Activated T-helper 1 cell treated with anti-CD3 and anti-CD28 coated beads, Interleukin-2, amount 50 U/mL, for 16 hours (primary cell): ENCODE measurements at places on chromosomes 16 and 17.

GRCh38 chr17:47684025-47684424 is 9.9 kb upstream of the TBKBP1 start:
- DNase-seq: no peak

DNA sequence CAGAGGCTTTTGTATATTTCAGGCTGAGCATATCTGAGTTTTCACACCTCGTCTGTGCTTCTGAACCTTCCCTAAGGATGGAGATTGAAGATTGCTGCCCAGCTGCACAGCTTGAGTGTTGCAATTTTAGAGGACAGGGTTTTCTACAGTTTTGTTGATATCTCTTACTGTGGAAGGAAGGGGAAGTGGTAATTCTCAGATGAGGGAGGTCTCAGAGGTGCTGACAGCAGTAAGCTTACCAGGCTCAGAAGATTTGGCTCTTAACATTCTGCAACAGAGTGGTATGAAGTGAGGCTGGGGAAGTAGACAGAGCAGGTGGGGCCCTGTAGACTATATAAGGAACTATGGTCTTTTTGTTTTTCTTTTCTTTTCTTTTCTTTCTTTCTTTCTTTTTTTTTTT is 45.8 kb upstream of the ARHGAP17 start:
- DNase-seq: no peak

- no peak for DNase-seq
Observed at GRCh38 chr16:60655514-60656153, 1380.6 kb downstream of the CDH8 start.

DNA sequence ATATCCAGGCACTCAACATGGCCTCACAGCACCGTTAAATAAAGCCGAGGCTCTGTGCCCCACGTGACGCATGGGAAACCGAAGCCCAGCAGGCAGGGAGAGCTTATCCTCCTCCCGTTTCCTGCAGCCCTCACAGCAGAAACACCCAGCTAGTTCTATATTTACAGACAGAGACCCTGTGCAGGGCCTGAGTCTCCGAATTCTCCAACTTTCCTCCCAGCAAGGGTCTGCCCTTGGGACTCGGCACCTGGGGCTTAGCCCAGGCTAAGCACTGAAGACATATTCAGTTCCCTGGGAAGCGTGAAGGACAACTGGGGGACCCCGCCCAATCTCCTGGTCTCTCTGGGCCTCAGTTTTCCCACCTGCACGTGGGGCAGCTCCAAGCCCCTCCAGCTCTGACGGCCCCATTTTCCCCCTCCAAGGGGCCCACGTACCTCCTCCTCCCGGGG is 29.2 kb downstream of the TRPV3 start:
- DNase-seq: no peak

- DNase-seq: no peak
Observed at GRCh38 chr17:29049541-29050145, 6.7 kb downstream of the PIPOX start.

DNA sequence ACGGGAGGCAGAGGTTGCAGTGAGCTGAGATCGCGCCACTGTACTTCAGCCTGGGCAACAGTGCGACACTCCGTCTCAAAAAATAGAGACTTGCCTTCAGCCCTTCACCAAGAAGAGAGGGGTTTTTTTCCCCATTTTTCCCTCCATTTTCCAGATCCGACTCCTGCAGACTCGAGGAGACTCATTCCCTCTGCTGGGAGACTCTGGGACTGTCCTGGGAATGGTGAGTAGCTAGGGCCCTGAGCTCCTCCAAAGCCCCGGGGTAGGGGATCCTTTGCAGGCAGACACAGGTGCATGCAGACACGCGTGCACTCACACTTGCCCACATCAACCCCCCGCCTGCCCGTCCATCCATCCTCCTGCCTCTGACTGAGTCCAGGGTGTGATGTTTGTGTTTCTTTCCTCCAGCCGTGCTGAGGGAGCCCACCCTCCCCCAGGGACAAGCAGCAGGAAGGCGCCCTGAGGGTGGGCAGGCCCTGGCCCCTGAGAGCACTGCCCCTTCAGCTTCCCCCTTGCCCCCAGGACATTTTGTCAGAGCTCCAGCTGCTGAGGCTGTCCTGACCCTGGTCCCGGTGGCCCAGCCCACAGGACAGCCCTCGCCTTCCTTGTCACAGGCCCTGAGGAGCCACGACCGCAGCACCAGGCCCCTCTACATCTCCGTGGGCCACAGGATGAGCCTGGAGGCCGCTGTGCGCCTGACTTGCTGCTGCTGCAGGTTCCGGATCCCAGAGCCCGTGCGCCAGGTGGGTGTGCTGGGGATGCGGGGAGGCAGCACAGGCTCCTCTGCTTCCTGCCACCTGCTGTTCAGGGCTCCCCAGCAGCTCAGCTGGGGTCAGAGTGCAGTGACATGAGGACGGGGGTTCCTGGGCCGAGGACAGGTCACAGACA is 10.2 kb downstream of the ENDOV start:
- DNase-seq: no peak

DNA sequence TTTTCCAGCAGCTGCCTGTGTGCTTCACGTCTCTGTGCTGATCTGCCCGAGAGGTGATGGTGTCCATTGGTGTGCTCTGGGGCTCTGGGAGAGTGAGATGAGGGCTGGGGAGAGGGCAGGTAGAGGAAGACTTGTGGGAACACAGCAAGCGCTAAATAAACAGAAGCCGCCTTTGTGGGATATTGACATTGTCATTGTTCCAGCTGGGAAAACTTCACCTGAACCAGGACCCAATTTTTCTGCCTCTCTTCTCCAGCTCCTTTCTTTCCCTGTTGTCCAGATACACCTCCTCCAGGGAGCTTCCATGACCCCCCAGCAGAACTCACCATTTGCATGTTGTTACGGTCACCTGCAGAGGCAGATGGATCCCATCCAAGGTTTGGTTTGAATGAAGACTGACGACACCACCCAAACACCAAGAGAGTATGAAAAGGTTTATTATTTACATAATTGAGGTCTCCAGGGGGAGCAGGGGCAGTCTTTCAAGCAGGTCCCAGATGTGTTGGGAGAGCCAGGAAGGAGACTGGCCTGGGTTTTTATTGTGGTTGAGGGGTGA is 3.6 kb upstream of the ITGA3 start:
- DNase-seq: no peak

DNA sequence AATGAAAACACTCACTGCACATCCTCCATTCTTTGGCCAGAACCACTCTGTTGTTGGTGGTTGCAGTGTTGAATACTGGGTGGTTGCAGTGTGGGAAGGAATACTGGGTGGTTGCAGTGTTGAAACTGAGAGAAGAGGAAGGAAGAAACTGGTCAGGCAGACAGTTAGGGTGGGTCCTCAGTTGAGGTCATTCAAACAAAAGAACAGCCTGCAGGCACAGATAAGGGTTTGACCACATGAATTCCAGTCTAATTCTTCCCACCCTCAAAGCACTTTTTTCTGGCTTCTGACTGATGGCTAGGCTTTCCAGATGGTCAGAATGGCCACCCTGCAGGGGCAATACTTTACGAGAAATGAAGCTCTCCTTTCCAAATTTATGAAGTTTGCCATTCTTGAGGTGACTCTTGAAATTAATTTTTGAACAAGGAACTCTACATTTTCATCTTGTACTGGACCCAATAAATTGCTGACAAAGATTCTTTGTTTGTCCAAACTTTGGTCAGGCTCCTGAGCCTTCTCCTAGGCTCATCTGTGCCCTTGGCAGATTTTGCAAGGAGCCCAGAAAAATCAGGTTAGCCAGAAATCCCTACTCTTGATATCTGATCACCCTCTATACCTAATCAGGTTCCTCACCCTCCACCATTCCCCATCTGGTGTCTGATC is 596.6 kb upstream of the CDH5 start:
- no peak for DNase-seq

GRCh38 chr17:50199803-50200456 is 1.5 kb downstream of the COL1A1 start:
- peak; percentile 9 for DNase-seq

DNA sequence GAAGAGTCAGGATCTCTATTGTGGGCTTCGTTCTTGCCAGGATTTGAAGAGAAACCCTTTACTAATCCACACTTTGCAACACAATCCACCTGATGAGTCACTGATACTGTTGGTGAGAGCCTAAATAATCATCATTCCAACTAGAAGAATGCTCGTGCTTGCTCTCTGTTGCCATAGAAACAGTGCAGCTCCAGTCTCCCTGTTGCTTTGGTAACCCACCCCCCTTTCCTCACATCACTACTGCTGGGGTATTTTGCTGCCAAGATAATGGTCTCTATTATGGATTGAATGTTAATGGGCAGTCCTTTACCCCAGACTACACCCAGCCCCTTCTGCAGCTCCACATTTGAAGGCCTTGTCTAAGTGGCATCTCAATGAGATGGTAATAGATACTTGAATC is 190.4 kb downstream of the ABCC12 start:
- DNase-seq: no peak

- DNase-seq: no peak
Observed at GRCh38 chr16:88458039-88458772, 5.1 kb downstream of the ZFPM1 start.

GRCh38 chr17:79372470-79373238 is 238.2 kb downstream of the RBFOX3 start:
- DNase-seq: no peak

- DNase-seq: no peak
Observed at GRCh38 chr16:47060596-47060995, 83.1 kb downstream of the NETO2 start.

DNA sequence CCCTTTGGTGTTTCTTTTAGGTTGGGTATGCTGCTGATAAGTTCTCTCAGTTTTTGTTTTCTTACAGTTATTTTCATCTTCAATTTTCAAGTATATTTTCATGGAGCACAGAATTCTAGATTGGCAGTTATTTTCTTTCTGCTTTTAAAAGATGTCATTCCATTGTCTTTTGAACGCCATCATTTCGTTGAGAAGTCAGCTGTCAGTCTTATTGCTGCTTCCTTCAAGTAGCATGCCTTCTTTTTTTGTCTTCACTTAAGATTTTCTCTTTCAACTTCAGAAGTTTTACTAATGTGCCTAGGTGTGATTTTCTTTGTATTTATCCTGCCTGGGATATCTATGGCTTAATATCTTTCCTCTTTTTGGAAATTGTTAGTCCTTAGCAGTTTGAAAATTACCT is 262.2 kb upstream of the PMFBP1 start:
- DNase-seq: no peak

GRCh38 chr17:38578229-38579082 is 27.3 kb downstream of the SRCIN1 start:
- DNase-seq: no peak

GRCh38 chr16:73480381-73480780 is 432.5 kb upstream of the ZFHX3 start:
- DNase-seq: no peak

- no peak for DNase-seq
Observed at GRCh38 chr17:41705271-41705991, 6.7 kb upstream of the GAST start.

DNA sequence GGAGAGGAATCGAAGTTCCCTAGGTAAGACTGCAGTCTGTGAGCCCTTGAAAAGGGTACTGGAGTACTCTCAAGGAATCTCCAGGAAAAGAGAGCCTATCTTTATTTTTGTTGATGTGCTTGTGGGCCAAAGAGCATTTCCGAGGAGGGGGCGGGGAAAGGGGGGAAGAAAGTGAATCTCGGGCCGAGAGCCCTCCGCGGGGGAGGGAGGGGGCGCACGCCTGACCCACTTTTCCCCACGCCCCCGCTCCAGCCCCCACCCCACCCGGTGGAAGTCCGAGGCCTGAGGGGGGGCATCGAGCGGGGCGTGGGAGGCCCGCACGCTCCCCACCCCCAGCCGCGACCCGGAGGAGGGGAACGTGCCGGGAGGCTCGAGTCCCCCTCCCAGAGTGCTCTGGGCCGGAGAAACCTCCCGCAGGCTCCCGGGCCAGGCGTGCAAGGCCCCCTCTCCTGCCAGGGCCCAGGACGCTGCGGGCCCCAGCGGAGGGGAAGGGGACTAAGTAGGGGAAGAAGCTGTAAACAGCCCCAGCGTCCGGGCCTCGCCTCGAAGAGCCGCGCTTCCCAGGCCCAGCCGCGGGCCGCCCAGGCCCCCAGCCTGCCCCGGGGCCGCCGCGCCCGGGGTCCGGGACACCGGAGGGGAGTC is 444 bp downstream of the HELZ start:
- no peak for DNase-seq
